ENCODE measurements at places on chromosomes 7 and 10.

DNA sequence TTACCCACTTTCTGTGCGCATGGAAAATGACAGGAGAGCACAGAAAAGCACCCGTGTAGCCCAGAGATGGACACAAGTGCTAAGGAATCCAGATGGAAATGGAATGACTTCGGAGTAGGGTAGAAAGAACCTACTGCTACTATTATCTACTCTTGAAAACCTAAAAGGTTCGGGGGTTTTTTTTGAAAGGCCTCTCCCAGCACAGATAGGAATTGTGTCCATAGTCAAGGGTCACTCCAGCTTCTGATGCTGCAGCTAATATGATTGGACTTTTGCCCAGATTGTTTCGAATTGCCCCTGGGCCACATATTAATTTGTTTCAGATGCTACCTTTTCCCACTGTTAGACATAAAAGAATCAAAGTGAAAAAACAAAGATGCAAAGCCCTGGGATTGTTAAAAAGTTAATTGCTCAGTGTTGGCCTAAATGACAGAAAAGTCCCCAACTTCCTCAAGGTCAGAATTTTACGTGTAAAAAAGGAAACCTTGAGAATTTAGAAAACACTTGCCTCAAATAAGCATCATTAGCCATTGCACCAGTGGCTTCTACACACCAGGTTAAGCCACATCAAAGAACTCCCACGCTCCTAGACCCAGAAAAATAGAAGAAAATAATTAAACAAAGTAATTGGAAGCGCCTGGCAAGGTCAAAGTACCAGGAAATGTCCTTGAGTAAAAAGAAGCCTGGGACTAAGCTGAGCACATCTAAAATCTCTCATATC, 40.8 kb upstream of the INSIG1 start:
- no peak for DNase-seq

- no peak for DNase-seq
Observed at GRCh38 chr10:86773498-86773897, 17.1 kb downstream of the BMPR1A start.

GRCh38 chr10:130064783-130065182, 45.8 kb downstream of the C10orf143 start:
- DNase-seq = no peak

- DNase-seq = no peak
Observed at GRCh38 chr10:100551196-100551595, 15.5 kb downstream of the HIF1AN start.

- DNase-seq = no peak
Observed at GRCh38 chr7:137804836-137805235, 41.9 kb downstream of the DGKI start.

GRCh38 chr7:148380596-148381419, 209.8 kb upstream of the C7orf33 start:
- no peak for DNase-seq

- no peak for DNase-seq
Observed at GRCh38 chr10:47255033-47255813, 44.8 kb upstream of the GDF10 start.

DNA sequence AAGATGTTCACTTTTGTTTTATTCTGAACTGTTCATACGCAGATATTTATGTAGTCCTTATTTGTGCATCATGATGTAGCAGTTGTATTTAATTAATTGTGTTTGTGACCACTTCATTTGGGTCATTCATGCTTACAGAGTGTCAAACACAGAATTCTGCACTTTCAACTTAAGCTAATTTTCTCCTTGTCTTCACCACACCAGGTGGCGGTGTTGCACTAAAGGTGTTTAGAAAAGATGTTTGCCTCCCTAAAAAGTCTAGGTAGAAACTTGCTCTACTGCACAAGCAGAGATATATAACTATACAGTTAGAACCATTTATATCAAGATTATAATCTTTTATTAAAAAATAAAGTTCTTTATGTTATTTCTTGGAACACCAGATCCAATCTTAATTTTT, 1.3 kb upstream of the TAS2R38 start:
- DNase-seq = no peak
